ENCODE measurements at places on chromosomes 12 and 14.

- no peak for DNase-seq
Observed at GRCh38 chr12:88665071-88665470, 84.8 kb upstream of the KITLG start.

DNA sequence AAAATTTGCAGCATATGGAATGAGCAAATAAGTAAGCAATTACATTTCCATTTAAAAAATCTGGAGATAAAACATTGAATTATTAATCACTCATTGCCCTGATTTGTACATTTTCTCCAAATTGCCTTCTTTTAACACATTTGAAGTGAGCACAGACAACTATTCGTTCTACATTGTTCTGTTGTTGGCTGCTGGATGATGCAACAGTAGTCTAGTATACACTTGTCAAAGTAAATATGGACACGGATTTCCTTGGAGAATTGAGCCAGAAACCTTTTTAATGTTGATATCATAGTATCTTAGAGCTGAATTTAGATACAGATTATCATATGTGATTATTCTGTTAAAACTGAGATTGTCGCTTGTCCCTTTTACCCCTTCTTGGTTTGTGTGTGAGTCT is 188.2 kb downstream of the FUT8 start:
- no peak for DNase-seq

DNA sequence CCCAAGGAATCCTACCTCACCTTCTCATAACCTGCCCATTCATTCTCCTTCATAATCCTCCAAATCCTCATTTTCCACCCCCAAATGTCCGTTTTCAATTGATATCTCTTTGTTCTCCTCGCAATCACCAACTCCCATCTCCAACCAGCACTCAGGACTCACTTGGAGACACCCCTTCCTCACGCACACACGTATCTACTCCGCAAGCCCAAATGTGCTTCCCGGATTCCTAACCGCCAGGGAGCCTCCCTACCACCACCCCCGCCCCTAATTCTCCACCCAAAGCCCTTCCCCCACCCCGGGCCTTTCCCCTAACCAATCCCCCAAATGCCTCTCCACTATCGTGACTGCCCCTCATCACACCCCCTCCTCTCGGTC is 304 bp downstream of the KCTD10 start:
- no peak for DNase-seq

DNA sequence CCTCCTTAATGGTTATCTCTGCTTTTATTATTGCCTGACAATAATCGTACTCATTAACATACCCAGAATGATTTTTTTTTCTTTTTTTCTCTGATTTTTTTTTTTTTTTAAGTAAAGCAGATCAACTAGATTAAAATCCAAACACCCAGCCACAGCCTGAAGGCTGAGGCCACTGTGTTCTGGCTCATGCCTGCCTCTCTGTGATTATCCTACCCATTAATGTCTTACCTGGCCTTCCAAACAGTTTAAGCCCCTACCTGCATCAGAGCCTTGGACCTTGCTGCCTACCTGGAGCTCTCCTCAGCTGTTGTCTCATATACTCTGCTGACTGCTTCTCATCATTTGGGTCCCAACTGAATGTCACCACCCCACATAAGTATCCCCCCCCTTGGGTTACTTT is 6.8 kb upstream of the TMED10 start:
- DNase-seq: no peak

GRCh38 chr14:104139460-104140212 is 1.2 kb downstream of the KIF26A start:
- no peak for DNase-seq

DNA sequence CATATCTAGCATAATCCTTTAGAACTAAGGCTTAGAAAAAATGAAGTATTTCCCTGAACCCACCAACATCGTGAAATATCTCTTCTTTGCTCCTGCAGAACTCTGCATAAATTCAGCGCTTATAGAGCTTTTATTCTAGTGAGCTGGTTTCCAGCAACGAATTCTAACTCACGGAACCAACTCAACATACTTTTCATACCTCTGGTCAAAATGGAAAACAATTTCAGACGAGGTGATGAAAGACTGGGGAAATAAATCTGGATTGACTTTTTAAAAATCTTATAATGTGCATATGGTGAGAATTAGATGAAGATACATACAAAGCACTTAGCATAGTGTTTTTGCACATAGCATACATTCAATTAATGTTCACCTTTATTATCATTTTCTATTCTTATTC is 62.6 kb upstream of the BBS10 start:
- DNase-seq: no peak

GRCh38 chr14:22994762-22995275 is 12.5 kb upstream of the AJUBA start:
- no peak for DNase-seq

DNA sequence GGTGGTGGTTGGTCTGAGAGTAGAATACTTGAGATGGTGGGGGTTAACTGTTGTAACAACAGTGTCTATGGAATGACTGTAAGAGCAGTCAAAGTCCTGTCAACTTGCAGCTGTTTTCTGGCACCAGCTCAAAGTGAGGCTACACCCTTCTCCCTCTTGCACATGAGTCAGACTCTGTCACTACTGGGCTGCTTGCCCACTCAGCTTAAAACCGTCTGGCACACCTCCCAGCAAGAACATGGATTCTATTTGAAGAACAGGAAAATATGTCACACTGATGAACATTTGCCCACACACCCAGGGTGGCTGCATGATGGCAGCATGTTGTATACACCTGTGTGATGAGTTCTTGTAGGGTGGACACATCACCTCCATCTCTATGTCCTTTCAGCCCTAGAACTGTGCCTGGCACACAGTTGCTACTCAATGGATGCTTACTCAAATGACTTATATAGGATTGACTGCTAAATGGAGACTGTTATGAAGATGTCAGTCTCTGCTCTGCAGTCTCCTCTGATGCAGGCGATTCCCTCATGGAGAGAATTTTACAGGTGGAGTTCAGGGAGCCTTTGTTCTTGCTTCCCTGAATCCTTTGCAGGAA is 19.3 kb upstream of the SERPINA6 start:
- peak; percentile 15 for DNase-seq

- no peak for DNase-seq
Observed at GRCh38 chr12:12872139-12872933, 19.0 kb upstream of the GPRC5A start.

DNA sequence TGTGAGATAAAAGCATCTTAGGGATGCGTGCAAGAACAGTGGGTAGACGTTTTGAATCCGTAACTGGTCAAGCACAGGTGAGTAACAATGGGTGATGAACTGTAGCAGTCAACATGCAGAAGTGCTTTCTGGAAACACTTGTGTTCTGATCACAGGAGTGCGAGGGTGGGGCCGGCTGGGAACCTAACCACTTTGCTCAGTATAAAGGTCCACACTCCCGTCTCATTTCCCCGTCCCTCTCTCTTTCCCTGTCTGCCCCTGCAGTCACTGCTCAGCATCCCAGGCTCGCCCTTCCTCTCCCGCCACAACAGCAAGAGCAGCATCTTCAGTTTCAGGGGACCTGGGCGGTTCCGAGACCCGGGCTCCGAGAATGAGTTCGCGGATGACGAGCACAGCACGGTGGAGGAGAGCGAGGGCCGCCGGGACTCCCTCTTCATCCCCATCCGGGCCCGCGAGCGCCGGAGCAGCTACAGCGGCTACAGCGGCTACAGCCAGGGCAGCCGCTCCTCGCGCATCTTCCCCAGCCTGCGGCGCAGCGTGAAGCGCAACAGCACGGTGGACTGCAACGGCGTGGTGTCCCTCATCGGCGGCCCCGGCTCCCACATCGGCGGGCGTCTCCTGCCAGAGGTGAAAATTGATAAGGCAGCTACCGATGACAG is 127.1 kb downstream of the FIGNL2 start:
- DNase-seq: peak; percentile 34

DNA sequence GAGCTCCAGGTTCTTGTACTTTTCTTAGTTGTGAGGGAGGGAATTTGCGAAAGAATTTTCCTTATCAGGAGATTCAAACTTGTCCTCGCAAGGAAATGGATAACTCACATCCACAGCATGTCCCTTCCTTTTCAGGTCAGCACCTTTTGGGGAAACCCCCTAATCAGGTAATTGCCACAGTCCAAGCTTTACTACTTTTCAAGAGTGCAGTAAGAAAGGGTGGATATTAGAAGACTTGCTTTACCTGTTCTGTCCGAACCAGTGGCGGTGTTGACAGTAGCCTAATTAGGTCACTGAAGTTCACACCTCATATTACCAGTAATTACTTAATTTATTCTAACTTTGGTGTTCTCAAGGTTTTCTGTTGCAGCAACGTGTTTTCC is 6.7 kb upstream of the C12orf50 start:
- no peak for DNase-seq

DNA sequence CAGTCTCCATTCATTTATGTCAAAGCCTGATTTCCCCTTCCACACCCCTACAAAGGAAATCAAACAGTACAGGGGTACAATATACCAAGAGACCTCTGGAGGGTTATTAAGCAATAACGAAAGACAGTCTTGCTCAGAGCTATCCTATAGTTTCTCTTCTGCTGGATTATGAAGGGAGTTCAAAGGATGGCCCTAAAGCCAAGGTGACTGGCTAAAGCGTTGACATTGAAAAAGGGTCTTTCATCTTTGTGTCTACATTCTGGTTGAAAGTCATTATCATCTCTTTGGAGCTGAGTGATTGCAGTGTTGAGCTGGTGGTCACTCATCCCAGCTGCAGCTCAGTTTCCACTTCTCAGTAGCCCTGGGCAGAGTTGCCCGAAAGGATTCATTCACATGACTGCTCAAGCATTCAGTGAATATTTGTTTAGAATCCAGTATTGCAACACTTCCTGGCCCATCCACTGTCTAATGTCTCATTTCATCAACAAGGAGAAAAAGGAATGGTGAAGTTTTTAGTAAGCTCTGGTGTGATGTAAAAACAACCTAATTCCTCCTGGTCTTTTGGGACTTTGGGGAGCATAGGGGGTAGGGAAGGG is 19.2 kb upstream of the TBX5 start:
- no peak for DNase-seq

DNA sequence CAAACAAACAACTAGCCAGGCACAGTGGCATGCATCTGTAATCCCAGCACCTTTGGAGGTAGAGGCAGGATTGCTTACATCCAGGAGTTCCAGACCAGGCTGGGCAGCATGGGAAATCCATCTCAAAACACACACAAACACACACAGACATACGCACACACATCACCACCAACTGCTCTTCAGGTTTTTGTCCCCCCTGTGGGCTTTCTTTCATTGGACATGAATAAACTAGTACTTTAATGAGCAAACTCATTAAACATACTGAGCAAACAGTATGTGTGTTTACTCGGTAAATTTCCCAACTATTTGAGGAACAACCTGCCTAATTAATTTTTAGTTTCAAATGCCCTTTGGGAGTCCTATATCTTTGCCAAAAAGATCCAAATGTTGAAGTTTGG is 10.1 kb upstream of the RASSF3 start:
- no peak for DNase-seq

GRCh38 chr12:89454080-89454848 is 70.3 kb downstream of the GALNT4 start:
- no peak for DNase-seq

- DNase-seq: no peak
Observed at GRCh38 chr12:53750812-53751335, 905 bp downstream of the CISTR start.

DNA sequence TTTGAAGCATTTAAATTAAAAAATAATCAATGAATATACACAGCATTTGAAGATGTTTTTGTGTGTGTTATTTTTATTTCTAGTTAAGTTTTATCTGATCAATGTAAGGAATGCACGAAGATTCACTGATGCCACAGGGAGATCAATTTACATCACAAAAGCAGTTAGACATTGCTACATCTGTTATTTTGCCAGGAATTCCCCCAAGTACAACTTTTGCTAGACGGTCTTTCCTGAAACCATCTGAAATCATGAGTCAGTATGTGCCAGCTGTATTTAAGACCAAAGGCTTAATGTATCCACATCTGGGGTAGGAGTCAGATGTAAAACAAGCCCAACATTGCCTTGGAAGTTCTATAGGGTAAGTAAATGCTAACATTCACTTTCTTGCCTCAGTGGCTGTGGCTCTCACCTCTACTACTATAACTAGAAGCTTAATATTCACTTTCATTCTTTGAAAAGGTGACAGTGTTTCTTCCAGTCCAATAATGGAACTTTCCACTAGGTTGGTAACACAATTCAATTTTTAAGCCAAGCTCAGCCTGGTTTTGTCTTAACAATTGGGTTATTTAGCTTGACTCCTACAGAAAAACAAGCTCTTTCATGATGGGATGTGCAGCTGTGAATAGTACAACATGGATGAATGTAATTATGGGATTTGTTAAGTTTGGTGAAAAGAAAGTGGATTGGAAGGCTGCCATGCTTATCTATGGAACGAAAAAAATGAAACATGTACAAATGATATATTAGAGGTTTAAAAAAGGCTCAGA is 385.4 kb upstream of the TMEM132C start:
- no peak for DNase-seq

DNA sequence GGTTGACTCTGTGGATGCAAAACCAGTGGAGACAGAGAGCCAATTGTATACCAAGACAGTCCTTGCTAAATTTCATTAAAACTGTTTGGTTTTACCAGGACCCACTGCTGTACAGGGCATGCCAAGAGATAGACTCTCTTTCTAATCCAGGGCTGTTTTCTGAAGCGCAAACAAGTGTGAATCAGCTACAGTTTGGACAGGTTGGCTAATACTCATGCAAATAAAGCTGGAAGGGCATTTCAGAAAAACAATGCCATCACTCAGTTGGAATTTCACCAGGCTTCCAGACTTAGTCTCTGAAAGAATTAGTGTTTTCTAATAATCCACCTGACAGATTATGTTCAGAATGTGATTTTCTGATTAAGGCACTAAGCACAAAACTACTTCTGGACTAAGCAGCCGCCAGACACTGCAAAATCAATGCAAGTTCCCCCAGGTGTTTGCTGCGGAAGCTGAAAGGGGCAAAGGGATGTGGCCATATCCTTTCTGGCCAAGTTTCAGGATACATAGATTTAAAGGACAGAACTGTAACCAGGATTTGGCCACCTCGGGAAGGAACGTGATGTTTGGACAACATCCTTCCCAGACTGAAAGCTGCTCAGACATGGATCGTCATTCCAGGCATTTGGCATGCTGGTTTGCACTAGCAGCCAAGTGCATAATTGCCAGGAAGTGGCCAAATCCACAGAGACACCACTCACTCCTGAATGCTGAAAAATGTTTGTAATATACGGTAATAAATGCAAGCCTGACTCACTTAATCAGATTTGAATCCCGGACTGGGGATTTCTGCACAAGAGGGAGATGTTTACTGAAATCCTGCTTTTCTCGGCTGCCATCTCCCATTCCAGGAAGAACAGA is 32.0 kb upstream of the CDKN3 start:
- DNase-seq: no peak

- no peak for DNase-seq
Observed at GRCh38 chr12:78060186-78060585, 229.5 kb downstream of the NAV3 start.

DNA sequence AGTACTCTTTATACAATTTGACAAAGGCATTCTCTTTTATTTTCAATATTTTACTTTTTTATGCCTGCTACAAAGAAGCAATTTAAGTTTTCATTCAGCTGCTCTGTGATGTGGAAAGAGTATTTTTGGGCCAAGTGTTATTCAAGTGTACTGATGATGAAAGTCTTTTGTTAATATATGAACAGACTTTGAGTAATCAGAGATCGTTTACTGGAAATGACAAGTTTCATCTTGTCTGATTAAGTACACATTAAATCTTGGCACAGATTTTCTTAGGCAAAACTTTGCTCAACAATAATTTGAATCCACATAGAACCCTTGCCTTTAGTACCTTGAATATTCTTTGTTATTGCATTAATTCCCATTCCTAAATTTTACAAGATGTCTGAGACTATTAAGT is 13.3 kb upstream of the PZP start:
- DNase-seq: no peak

GRCh38 chr12:113301811-113302210 is 33.1 kb downstream of the SLC8B1 start:
- no peak for DNase-seq

Measured in stimulated activated CD8-positive, alpha-beta memory T cell treated with anti-CD3 and anti-CD28 coated beads, Interleukin-2, amount 100 ng/mL, for 48 hours (primary cell).